Stimulated activated CD8-positive, alpha-beta memory T cell treated with anti-CD3 and anti-CD28 coated beads, Interleukin-2, amount 100 ng/mL, for 1 hour (primary cell): ENCODE measurements at places on chromosomes 7 and 10.

DNA sequence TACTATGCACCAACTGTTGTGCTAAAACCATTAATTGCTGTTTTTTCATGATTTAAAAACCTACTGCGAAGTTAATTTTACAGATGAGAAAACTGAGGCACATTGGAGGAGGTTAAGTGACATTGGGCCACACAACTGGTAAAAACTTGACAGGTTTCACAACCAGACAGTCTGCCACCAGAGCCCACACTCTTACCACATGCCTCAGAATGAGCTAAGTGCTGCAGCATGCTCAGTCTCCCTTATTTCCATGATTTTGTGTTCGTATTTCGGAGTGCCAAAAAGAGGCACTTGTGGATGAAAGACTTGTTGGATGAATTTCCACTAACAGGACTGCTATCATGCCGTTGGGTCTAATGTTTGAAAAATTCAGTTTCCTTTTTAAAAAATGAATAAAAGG is 77.4 kb downstream of the PCLO start:
- no peak for DNase-seq

GRCh38 chr10:78869508-78870454 is 199.0 kb upstream of the ZMIZ1 start:
- no peak for DNase-seq

DNA sequence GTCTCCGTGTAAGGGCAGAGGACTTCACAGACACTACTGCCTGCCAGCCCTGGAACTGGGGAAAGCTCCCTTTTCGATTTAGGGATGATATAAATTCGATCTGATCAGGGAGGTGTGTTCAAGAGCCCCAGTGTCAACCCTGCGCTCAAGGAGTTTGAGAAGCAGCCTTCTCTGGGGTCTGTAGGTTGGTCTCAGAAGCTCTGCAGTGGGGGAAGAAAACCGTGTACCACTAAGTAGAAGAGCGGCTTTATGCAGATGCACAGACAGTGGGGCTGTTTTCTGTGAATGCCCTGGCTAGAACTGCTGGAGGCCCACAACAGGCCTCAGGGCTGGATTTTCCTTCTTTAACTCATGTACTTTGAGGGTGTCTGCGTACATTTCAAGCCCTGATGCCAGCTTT is 6.3 kb upstream of the TBX20 start:
- no peak for DNase-seq

DNA sequence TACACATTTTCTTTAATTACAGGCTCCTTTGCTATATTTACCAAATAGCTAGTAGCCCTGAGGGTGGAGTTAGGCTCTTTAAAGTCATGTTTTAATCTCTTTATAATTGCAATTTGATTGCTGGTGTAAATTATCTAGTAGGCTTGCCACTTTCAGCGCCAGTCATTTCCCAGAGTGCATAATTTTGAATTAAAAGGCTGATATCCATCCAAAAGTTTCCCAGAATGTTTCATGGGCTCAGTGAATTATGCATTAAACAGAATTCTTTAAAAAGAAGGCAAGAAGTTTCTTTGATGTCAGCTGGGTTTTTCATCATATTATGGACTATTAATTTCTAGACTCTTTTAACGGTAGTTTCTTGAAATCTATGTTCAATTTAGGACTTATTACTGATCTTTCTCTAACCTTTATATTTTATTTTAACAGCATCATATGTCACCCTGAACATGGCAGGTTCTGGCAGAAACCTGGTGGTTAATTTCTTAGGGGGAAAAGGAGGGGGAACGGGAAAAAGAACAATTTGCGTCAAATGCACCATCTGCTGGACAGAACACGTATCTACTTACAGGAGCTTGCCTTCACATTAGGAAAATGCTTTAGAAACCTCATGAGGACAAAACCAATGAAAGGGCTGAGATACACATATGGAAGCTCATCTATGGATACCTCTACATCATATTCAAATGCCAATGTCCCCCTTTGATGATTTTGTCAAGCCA is 171.1 kb downstream of the GRM3 start:
- DNase-seq: no peak
